Cardiac fibroblast (primary cell): ENCODE measurements at places on chromosomes 7 and 10.

GRCh38 chr10:97542169-97543024, 30.2 kb upstream of the ANKRD2 start:
- peak; percentile 96 for DNase-seq

DNA sequence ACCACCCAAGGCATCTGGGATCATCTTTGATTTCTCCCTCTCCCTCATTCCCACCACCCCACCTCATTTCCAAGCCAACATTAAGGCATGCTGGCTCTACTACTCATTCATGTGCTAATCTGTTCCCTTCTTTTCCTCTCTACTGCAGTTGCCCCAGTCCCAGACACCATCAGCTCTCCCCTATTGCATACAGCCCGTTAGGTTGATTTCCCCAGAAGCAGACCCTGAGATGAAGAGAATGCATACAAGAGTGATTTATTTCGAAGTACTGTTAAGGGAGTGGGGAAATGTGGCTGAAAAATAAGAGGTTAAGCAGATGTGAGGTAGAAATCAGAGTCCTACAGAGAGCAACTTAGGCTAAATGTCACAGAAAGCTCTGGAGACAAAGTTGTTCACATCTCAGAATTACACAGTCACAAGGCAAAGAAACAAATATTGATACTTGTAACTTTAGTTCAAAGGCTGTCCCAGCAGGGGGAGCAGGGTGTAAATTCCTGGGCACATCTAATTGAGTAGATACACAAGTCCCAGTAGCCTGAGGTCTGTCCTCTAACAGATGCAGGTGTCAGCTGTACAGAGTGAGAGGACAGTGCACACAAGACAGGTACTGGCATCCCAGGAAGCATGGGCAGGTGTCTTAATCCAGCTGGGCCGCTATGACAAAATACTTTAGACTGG, 20.9 kb downstream of the AKR1D1 start:
- DNase-seq = peak; percentile 50

DNA sequence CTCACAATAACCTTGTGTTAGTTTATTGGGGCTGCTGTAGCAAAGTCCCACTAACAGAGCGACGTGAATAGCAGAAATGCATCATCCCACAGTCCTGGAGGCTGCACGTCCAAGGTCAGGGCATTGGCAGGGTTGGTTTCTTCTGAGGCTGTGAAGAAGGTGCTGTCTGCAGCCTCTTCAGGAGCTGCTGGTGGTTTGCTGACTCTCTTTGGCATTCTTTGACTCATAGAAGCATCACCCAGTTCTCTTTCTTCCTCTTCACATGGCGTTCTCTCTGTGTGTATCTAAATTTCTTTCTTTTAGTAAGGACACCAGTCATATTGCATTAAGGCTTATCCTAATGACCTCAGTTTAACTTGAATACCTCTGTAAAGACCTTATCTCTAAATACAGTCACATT, 428.4 kb upstream of the KLF6 start:
- no peak for DNase-seq

DNA sequence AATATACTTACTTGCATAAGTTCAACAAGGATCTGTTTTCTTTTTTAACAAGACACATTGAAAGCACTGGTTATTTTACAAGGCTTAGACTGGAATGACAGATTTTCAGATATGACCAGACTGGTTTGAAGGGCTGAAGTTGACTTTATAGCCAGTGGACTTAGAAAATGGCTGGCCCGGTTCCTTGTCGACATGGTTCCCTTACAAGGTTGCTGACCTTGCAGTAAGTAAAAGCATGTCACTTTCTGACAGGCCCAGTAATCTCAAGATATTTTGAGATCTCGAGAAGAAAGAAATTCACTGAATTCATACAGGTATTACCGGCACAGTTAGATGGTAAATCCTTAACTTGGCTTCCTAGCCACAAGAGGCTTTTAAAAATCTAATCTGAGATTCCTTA, 136.5 kb downstream of the COBL start:
- DNase-seq = no peak

DNA sequence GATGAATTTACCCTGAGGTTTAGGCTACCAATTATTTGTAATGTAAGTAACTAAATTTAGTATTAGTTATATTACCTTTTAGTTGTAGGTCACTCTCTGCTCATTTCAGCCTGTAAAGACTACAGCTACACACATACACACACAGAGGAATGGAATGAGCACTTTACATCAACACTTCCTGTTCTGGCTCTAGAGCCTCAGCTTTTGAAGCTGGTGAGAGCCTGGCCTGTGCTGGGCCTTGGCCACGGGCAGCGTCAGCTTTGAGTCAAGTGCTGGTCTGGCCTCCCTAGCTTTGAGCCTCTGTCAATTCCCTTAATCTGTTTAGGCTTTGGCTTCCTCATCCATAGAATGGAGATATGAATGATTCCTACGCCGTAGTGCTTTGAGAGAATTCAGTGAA, 141.7 kb downstream of the EGFR start:
- DNase-seq = peak; percentile 87

- DNase-seq = no peak
These were observed 10.3 kb upstream of the ZC3HAV1L start for GRCh38 chr7:139046143-139046542.

- DNase-seq = peak; percentile 64
These were observed at the start of gene TSPAN12 for GRCh38 chr7:120857588-120858573. TSPAN12 (minus strand) TSS chr7:120858144; CDS start chr7:120856763, 1,381 bp downstream.

DNA sequence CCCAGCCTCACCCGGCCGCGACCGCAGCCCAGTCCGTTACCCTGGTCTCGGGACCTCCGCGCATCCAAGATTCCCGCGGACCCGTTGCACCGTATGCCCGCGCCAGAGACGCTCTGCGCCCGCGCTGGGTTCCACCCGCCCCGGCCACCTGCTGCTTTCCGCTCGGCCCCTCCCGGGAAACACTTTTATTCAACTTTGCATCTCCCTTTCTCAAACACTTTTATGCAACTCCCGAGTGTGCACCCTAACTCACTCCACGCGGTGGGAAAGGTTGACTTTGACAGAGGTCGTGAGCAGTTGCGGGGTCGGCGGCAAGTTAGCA, at the start of gene ODAD2:
Gene ODAD2 (minus strand): TSS at position 126 of the 322 bp plus-strand sequence. CDS start 3,937 bp downstream, outside the sequence.
- no peak for DNase-seq

DNA sequence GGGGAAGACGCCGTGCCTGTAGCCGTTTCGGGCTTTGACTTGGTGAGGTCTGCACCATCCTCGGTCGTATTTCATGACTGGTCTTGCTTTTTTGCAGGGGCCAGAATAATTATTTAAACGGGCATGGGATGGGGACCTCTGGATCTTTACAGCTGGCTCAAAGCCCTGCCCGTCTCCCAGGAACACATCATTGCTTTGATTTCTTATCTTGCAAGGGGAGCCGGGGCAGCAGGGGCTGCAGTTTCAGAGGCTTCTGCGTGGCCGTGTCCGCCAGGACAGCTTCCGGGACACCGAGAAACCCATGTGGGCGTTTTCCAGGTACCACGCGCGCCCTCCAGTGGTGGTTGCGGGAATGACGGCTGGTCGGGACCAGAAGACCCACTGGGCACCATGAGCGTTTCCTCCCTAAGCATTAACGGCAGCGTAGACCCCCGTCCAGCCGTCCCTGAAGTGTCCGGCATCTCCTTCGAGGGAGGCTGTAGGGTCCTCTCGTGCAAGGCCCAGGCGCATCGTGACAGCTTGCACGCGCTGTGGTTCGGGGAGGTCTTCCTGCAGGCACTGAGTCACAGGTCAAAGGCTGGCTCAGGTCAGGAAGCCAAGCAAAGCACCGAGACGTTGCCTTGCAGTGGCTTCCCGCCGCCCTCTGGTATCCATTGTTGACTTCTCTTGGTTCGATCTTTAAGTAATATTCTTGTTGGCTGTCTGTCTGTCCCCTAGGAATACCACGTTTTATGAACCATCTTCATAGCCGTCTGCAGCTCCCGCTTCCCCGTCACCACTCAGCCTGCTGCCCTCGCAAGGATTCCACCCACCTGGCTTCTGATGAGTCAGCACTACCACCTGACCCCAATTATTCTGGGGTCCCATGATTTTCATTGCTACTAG, 16.2 kb upstream of the ZFAND2A start:
- DNase-seq = peak; percentile 78

GRCh38 chr10:112895292-112895691, 54.8 kb upstream of the TCF7L2 start:
- no peak for DNase-seq
